Cardiac ventricle fibroblast (primary cell): ENCODE measurements at places on chromosomes 7 and 10. TPM values are rescaled to one million over a fixed set of nuclear protein-coding genes. Genes with fewer than 3 reads are reported as not detected.

Gene PRKCQ
- not detected in 2 replicates for total RNA-seq

Gene SLC18A2
- total RNA-seq: not detected in 2 replicates

Gene CTAGE4
- total RNA-seq: 0.44 TPM in 1 of 2 replicates, not detected in the other

Gene FZD1
- 18.7 and 21.9 TPM in 2 replicates for total RNA-seq

Gene MRLN
- total RNA-seq: not detected in 2 replicates

Gene COL26A1
- total RNA-seq: not detected in 2 replicates

Gene EGR2
- total RNA-seq: 3.2 and 3.7 TPM in 2 replicates

Gene CPA2
- not detected in 2 replicates for total RNA-seq

Gene CUZD1
- total RNA-seq: 0.20 and 0.56 TPM in 2 replicates

Gene LRRC18
- total RNA-seq: not detected in 2 replicates

Gene UTF1
- not detected in 2 replicates for total RNA-seq

Gene HILPDA
- total RNA-seq: 43.1 and 50.9 TPM in 2 replicates

Gene DGKB
- total RNA-seq: not detected in 2 replicates

Gene OR2A1
- total RNA-seq: 0.05 TPM in 1 of 2 replicates, not detected in the other

Gene KIAA1217
- total RNA-seq: 3.4 and 4.1 TPM in 2 replicates

Gene RHOBTB1
- 8.9 and 15.3 TPM in 2 replicates for total RNA-seq

Gene CALML3
- not detected in 2 replicates for total RNA-seq

Gene IGF2BP3
- 14.6 and 17.7 TPM in 2 replicates for total RNA-seq

Gene ACHE
- total RNA-seq: not detected in 2 replicates

Gene GRM3
- total RNA-seq: not detected in 2 replicates

Gene SEMA3E
- 0.15 and 0.25 TPM in 2 replicates for total RNA-seq

Gene TMEM229A
- 7.6 and 9.2 TPM in 2 replicates for total RNA-seq

Gene FGFR2
- 0.15 TPM in 1 of 2 replicates, not detected in the other for total RNA-seq

Gene GRID2IP
- total RNA-seq: not detected in 2 replicates

Gene ANKRD22
- total RNA-seq: 0.39 and 0.44 TPM in 2 replicates

Gene HDAC9
- total RNA-seq: 0.49 and 1.1 TPM in 2 replicates

Gene CPED1
- 8.4 and 10.5 TPM in 2 replicates for total RNA-seq

Gene ZNHIT1
- total RNA-seq: 111 and 124 TPM in 2 replicates

Gene PPRC1
- 11.9 and 12.3 TPM in 2 replicates for total RNA-seq

Gene ANKRD61
- total RNA-seq: not detected in 2 replicates

Gene PLEKHS1
- total RNA-seq: not detected in 2 replicates

Gene SSC4D
- total RNA-seq: 0.37 and 1.2 TPM in 2 replicates

Gene RBM20
- total RNA-seq: not detected in 2 replicates

Gene PLA2G12B
- not detected in 2 replicates for total RNA-seq

Gene PPP1R17
- not detected in 2 replicates for total RNA-seq

Gene SYT15
- total RNA-seq: under 0.01 TPM in 2 replicates

Gene TFPI2
- total RNA-seq: 87.4 and 112 TPM in 2 replicates

Gene RAMP3
- total RNA-seq: not detected in 2 replicates

Gene MALRD1
- total RNA-seq: 0.50 and 1.1 TPM in 2 replicates

Gene TMEM176A
- 0.31 and 0.54 TPM in 2 replicates for total RNA-seq

Gene PTN
- total RNA-seq: 6.3 and 6.7 TPM in 2 replicates

Gene BMPER
- total RNA-seq: 67.4 and 86.9 TPM in 2 replicates

Gene CLDN4
- total RNA-seq: not detected in 2 replicates

Gene CCDC172
- not detected in 2 replicates for total RNA-seq

Gene PRPS1L1
- not detected in 2 replicates for total RNA-seq

Gene HOXA10
- not detected in 2 replicates for total RNA-seq

Gene CDC14C
- not detected in 2 replicates for total RNA-seq

Gene GAD2
- not detected in 2 replicates for total RNA-seq

Gene IGFBP3
- total RNA-seq: 1,000 and 1,022 TPM in 2 replicates
